EH (cell line): ENCODE measurements at places on chromosomes 11 and 22.

GRCh38 chr11:84372381-84372950, 1086.3 kb upstream of the CCDC90B start:
- no peak for DNase-seq

DNA sequence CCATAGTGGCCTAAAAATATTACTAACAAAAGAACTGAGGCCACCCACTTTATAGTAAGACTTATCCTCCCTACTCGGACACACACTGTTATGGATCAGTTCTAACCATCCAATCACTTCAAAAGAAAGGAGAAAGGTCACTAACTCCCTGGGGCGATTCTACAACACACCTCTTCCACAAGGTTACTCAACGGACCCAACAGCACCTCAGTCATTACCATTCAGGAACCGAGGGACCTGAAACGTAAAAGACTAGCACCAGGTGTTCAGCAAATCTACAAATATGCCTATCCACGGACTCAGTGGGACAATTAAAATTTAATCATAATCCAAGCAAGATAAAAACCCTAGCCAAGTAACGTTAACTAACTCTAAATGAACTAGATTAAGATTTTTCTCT, 1.6 kb downstream of the HNRNPUL2 start:
- DNase-seq, result no peak

DNA sequence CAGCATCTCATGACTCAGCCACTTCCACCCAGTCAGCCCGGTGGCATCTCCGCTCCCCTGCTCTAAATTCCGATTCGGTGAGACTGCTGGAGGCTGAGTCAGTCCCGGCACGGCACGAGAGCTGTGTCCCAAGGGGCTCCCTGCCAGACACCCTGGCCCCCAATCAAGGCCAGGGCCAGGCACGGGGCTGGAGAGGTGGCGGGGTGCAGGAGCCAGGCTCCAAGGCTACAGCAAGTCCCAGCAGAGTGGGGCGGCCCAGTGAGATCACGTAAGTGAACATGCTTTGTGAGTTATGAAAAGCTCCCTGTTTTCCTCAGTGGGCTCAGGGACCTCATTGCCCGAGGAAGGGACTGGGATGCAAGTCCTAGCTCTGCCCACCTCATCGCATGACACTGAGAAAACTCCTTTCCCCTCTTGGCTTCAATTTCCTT, 3.0 kb downstream of the C11orf68 start:
- peak; percentile 99 for DNase-seq

DNA sequence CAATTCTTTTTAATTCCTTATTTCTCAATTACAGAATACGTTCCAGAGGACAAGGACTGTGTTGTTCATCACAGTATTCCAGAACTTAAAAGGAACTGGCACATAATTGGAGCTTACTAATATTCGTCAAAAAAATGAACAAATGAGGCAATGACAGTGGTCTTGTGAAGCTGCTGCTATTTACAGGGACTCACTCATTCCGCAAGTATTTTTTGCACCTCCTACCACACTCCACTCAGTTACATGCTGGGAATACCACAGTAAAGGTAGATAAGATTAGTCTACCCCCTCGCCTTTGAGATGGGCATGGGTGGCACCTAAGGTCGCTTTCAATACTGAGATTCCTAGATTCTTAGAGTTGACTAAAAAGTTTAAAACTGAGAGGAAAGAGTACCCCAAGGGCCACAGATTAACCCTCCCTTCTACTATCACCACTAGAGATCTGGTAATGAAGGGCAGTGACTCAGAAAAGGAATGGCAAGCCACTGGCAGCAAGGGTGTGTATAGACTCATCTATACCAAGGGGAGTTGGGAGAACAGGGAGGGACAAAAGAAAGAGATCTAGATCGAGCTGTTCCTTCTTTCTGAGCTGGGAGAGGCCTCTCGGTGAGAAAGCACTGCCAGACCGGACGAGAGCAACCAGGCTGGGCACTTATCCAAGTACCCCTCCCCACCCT, 85.0 kb downstream of the RPL27A start:
- peak; percentile 80 for DNase-seq

GRCh38 chr22:44759001-44759400, 6.6 kb downstream of the ARHGAP8 start:
- no peak for DNase-seq

- no peak for DNase-seq
Measured at GRCh38 chr22:43476341-43476740, 64.5 kb downstream of the MPPED1 start.

DNA sequence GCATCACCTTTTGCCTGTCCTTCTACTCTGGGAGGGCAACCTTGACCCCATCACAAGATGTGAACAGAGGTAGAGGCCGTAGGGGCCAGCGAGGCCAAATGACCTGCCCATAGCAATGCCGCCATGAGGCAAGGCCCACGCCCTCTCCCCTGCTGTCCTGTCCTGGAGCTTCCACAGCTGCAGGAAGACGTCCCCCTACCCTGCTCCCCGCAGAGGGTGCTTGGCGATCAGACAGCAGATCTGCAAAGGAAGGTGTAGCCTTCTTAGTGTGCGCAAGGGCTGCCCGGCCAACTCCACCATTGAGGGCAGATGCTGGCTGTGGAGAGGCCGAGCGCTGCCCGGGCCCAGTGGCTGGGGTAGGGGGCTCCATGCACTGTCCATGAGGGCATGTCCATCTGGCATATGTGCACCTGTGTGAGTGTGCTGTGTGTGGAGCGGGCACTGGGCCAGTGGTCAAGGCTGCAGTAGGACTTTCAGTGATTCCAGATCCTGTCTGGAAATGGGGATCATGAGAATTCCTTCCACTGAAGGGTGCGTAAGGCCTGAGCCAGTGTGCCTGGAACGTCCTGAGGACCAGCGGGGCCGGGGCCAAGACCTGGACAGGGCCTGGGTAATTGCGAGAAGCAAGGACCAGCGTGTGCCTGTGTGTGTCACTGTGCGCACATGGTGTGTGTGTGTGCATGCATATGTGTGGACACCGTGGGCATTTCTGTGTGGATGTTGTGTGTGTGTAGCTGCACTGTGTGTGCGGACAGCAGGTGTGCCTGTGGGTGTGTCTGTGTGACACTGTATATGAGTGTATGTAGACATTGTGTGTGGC, 11.0 kb downstream of the TRPM5 start:
- DNase-seq, result no peak

- no peak for DNase-seq
Measured at GRCh38 chr22:24214467-24215285, 30.2 kb downstream of the GGT5 start.

DNA sequence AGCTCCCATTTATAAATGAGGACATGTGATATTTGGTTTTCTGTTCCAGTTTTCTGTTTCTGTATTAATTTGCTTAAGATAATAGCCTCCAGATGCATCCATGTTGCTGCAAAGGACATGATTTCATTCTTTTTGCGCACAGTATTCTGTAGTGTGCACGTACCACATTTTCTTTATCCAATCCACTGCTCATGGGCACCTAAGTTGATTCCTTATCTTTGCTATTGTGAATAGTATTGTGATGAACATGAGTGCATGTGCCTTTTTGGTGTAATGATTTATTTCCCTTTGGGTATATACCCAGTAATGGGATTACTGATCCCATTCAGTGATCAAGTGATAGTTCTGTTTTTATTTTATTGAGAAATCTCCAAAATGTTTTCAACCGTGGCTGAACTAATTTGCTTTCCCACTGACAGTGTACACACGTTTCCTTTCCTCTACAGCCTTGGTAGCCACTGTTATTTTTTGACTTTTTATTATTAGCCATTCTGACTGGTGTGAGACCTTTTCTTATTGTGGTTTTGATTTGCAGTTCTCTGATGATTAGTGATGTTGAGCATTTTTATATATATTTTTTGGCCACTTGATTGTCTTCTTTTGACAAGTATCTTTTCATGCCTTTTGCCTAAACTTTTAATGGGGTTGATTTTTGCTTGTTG, 226.0 kb upstream of the ANO3 start:
- DNase-seq, result no peak

- DNase-seq, result peak; percentile 54
Measured at GRCh38 chr11:17703951-17704350, 15.4 kb upstream of the MYOD1 start.

DNA sequence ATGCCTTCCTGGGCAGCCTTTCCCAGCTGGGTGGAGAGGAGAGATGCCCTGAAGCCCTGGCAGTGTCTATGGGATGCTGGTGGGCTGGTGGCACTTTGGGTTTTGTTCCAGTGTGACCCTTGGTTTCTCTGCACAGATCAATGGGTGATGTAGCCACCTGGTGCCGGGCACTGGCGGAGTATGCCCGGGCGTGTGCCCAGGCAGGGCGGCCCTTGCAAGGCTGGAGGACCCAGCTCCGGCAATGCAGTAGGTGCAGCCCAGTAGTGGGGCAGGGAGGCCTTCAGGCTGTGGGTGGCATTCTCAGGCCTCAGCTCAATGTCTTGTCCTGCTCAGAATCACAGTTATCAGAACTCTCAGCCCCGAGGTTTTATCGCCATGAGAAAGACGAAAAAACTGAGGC, 11.9 kb downstream of the OTOG start:
- DNase-seq, result no peak

DNA sequence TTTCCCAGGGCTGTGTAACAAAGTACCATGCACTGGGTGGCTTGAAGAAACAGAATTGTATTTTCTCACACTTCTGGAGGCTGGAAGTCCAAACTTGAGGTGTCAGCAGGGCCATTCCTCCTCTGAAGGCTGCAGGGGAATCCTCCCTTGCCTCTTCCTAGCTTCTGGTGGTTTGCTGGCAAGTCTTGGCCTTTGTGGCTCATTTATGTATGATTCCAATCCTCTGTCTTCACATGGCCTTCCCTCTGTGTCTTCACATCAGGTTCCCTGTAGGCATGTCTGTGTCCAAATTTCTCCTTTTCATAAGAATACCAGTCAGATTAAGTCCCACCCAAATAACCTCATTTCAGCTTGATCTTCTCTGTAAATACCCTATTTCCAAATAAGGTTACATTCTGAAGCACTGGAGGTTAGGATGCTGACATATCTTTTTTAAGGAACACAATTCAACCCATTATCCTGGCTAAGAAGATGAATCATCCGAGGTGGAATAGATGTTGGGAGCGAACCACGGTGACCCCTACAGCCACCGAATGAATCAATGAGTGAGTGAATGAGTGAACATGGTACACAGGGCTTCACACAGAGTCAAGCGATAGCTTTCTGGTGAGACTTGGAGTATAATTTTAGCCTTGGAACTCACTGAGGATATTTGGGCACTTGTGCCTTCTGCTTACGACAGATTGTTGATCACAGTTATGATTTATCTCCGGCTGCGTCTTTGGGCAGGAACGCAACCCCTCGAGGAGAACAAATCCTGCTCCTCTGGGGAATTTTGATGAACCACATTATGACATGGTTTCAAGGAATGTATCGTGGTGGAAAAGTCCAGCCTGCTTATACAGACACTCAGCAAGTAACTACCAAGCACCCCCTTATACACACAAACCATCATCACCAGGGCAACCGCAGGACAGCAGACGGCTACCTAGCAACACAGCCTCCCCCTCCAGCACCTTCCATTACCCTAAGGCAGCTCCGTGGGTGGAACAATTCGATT, 34.3 kb upstream of the MICAL2 start:
- peak; percentile 100 for DNase-seq

GRCh38 chr22:46068593-46069491, 81.5 kb upstream of the PPARA start:
- DNase-seq, result peak; percentile 97

- DNase-seq, result no peak
Measured at GRCh38 chr11:9745411-9746211, 81.7 kb downstream of the SWAP70 start.

GRCh38 chr11:3046190-3046589, 11.0 kb downstream of the CARS1 start:
- DNase-seq, result no peak

DNA sequence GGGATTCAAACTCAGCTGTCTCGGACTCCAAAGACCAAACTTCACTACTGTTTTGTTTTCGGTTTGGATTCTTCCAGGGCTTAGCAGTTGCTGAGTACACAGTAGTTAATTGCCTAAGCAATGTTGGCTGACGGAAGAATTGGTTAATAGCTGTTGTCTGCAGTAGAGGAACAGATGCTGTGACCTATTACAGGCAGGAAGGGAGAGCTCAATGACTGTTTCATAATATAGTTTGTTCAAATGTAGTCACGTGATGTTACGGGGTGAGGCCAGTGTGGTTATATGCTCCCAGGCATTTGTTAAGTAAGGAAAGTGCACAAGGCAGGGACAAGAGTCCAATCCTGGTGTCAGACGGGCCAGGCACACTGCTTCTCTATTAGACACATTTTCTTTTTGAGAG, 222.6 kb upstream of the CCDC90B start:
- no peak for DNase-seq

GRCh38 chr22:32340411-32340810, 17.3 kb upstream of the RFPL3 start:
- no peak for DNase-seq

DNA sequence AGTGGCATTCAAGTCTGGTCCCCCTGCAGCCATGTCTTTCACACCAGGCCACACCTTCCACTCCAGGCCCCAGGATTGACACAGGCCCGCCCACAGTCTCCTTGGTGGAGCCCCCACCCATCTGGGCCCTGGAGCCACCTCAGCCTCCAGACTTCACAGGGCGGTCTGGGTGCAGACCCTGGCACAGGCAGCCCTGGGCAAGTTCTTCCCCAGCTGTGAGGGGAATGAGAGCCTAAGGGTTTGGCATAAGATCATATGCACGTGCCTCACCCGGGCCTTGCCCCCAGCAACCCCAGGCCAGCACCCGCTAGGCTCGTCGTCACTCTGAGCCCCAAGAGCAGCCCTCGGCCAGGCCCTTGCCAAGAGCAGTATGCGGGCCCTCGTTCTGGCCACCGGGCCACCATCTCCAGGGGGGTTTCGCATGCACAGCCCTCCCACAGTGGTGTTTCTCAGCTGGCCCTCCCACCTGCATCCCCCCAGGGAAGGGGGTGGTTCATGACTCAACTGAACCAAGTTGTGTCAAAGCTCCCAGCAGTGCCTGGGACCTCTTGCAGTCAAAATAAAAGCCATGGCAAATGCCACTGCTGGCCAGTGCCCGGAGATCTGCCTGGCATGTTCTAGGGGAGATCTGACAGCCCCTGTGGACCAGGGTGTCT, 70.4 kb upstream of the KCNQ1OT1 start:
- DNase-seq, result no peak

GRCh38 chr11:125938418-125938817, 7.4 kb upstream of the VSIG10L2 start:
- no peak for DNase-seq

DNA sequence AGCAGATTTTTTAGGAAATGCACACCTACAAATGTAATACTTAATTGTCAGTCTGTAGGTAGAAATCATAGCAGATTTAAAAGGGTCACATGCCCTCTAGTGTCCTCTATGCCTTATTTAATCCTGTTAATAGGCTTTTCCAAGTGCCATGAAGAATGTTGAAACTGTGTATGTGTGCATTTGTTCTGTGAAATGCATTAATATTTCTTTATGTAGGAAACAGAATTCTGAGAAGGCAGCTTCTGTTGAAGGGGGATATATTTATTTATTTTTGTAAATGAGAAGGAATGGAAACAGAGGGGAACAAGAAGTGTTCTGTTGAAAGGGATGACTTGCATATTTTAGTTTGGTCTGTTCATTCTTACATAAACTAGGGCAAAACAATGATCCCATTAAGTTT, 51.0 kb downstream of the SVIP start:
- no peak for DNase-seq
